ENCODE measurements at places on chromosomes 7 and 10.

DNA sequence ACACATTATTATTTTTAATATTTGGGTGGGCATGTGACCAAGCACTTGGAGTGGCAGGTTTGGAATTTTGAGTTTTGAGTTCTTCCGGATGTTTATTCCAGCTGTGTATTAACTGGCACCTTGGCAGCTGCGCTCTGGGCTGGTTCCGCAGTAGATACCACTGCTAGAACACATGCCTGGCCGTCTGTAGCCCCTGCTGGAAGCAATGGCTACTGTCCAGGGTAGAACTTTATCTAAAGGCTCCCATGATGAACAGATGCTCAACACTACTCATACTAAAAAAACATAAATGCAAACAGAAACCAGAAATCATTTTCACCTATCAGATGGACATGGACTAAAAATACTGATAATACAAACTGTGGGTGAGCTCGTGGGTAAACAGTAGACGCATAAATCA, 19.4 kb upstream of the SH3PXD2A start:
- no peak for DNase-seq

DNA sequence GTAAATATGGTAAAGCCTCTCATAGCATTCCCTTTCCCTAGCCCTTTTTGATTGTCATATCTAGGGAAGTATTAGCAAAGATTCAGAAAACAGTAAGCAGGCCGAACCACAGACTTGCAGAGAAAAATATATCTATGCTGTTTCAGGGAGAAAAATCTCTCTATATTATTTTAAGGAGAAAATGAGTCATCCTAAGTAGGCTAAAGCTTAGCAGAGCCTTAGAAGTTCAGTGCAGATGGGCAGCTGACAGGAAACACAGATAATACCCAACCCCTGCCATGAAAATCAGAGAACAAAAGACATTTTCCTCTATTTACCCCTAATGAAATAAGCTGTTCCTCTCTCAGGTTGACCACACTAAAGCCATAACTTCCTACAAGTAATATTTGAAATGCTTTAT, 16.5 kb downstream of the C1QL3 start:
- no peak for DNase-seq

GRCh38 chr7:20438694-20439376, 108.1 kb downstream of the ITGB8 start:
- no peak for DNase-seq

DNA sequence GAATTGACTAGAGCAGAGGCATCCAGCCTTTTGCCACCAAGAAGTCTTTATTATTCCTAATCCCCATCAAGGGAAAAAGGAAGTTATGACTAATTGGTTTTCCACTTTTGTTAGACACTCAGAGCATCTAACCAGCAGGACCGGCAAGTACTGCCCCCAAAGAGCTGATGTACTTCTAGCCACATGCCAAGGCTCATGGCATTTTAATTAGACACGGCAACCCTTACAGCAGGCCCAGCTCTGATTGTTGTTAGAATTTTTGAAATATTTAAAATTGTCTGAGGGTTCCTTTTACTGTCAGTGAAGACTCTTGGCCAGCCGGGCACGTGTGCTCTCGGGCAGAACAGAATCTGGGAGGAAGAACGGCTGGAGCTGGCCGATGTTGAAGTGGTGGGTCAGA, 114.8 kb downstream of the SPAG6 start:
- DNase-seq, result no peak

Measured in gastrocnemius medialis (tissue), 4 donors.